ENCODE measurements at places on chromosomes 13 and 19. TPM values are rescaled to one million over a fixed set of nuclear protein-coding genes. Genes with fewer than 3 reads are reported as not detected.

GRCh38 chr13:99895444-99896368 lies 75.9 kb downstream of the ZIC5 start:
- H3K27ac ChIP-seq: no peak overlapping the region
- no peak for DNase-seq
- H3K27me3 ChIP-seq: no peaks in the 10 kb centered on the region
- H3K4me3 ChIP-seq: peak overlapping the region; percentile 54
- no peaks in the 10 kb centered on the region for H3K36me3 ChIP-seq
- peaks cover 19% of the 10 kb centered on the region for H3K4me1 ChIP-seq

- DNase-seq: no peak
- peaks cover 14% of the 10 kb centered on the region for H3K4me1 ChIP-seq
- H3K27ac ChIP-seq: no peak overlapping the region
- H3K36me3 ChIP-seq: no peaks in the 10 kb centered on the region
- H3K4me3 ChIP-seq: no peak overlapping the region
Measured at GRCh38 chr19:30662211-30662861, 290.2 kb downstream of the ZNF536 start.

DNA sequence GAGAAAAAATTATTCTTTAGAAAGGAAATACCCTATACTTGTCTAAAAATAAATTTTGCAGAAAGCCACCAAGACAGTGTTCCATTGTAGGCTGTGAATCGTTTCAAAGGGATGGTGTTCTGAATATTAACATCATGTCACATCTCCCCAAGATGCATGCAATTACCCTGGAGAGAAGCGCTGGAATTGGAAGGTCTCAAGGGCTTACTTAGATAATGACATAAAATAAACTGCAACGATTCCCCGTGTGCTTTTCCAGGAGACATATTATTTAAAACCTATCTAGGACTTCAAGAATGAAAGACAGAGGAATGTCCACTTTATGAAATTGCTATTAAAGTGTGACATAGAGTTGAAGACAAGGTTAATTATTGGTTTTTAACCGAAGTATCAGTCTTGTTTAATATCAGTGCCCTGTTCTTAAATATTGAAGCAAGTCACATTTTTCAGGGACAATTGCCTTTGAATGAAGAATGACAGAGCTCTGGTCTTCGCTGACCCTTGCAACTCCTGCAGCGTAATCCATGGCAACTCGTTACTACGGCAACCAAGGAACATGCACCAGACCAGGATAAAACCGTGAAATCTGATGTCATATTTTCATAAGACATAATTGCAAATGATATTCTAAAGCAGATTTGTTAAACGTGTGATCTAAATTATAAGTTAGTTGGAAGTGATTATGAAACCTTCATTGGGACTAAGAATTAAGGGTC lies 91.7 kb downstream of the EFNB2 start:
- no peaks in the 10 kb centered on the region for H3K36me3 ChIP-seq
- H3K4me3 ChIP-seq: no peak overlapping the region
- DNase-seq: no peak

GRCh38 chr13:113152984-113153809 lies 5.3 kb upstream of the PROZ start:
- H3K27me3 ChIP-seq: no peaks in the 10 kb centered on the region
- peak overlapping the region; percentile 80 for H3K27ac ChIP-seq
- DNase-seq: no peak
- no peaks in the 10 kb centered on the region for H3K36me3 ChIP-seq
- peak overlapping the region; percentile 50 for H3K4me3 ChIP-seq

DNA sequence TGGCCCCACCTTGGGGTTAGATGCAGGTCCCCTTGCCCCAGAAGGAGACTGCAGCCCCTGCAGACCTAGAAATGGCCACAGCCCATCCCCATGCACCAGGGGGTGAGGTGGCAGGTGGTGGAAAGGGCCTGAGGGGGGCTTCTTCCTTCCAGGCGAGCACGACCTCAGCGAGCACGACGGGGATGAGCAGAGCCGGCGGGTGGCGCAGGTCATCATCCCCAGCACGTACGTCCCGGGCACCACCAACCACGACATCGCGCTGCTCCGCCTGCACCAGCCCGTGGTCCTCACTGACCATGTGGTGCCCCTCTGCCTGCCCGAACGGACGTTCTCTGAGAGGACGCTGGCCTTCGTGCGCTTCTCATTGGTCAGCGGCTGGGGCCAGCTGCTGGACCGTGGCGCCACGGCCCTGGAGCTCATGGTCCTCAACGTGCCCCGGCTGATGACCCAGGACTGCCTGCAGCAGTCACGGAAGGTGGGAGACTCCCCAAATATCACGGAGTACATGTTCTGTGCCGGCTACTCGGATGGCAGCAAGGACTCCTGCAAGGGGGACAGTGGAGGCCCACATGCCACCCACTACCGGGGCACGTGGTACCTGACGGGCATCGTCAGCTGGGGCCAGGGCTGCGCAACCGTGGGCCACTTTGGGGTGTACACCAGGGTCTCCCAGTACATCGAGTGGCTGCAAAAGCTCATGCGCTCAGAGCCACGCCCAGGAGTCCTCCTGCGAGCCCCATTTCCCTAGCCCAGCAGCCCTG lies 4.2 kb upstream of the F10 start:
- H3K4me1 ChIP-seq: peaks cover 14% of the 10 kb centered on the region
- H3K27me3 ChIP-seq: peaks cover 13% of the 10 kb centered on the region
- H3K36me3 ChIP-seq: no peaks in the 10 kb centered on the region
- no peak for DNase-seq
- no peak overlapping the region for H3K27ac ChIP-seq
- H3K4me3 ChIP-seq: no peak overlapping the region

GRCh38 chr19:19081642-19082151 lies 17.9 kb downstream of the SLC25A42 start:
- H3K4me1 ChIP-seq: no peaks in the 10 kb centered on the region
- no peak overlapping the region for H3K27ac ChIP-seq
- DNase-seq: no peak
- H3K27me3 ChIP-seq: no peaks in the 10 kb centered on the region

The C3 gene
- 393 TPM for total RNA-seq

DNA sequence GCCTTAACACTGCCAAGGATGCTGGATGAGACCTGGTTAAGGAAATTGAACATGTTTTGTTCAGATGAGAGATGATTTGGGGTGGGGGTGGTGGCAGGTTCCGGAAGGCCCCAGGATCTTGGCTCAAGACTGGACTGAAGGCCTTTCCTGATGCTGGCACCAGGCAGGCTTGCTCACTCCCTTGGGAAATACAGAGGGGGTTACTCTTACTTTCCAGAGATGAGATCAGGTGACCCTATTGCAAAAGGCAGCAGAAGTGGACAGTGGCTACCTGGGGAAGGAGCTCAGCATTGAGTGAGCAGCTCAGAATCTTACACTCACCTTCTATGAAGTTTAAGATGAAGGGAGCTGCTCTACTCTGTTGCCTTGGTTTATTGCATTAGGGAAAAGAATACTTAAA lies 10.8 kb downstream of the GATAD2A start:
- peaks cover 4% of the 10 kb centered on the region for H3K36me3 ChIP-seq
- no peak overlapping the region for H3K27ac ChIP-seq
- H3K27me3 ChIP-seq: no peaks in the 10 kb centered on the region
- DNase-seq: no peak

DNA sequence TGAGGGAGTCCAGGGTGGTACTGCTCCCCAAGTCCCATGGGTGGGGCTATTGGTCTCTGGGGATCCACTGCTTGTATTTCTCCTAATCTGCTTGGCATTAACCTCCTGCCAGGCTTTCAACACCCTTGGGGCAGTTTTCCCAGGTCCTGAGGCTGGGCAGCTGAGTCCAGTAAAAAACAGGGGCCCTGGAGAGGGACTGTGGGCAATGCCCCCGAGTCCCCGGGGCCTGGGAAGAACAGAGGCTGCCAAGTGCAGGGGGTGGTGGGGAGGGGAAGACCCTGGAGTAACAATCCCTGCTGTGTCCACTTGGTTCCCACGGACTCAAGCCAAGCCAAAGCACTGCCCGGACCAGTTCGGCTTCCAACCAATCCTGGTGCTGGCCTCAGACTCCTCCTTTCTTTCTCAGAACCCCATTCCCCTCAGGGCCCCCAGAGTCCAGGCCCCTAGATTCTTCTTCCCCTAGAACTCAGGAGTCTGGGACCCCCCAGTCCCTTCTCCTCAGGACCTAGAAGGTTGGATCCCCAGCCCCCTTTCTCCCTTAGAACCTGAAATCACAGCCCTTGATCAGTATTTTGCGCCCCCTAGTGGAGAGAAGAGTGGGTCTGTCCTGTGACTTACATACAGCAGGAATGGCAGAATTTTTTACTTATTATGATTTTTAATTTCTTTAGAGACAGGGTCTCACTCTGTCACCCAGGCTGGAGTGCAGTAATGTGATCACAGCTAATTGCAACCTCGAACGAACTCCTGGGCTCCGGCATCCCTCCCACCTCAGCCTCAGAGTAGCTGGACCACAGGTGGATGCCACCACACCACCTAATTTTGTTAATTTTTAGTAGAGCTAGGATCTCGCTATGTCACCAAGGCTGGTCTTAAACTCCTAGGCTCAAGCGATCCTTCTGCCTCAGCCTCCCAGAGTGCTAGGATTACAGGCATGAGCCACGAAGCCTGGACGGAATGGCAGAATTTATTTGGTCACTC lies 3.7 kb upstream of the CLPTM1 start:
- H3K4me1 ChIP-seq: peaks cover 38% of the 10 kb centered on the region
- H3K27me3 ChIP-seq: no peaks in the 10 kb centered on the region
- DNase-seq: no peak
- H3K4me3 ChIP-seq: no peak overlapping the region
- no peak overlapping the region for H3K27ac ChIP-seq

DNA sequence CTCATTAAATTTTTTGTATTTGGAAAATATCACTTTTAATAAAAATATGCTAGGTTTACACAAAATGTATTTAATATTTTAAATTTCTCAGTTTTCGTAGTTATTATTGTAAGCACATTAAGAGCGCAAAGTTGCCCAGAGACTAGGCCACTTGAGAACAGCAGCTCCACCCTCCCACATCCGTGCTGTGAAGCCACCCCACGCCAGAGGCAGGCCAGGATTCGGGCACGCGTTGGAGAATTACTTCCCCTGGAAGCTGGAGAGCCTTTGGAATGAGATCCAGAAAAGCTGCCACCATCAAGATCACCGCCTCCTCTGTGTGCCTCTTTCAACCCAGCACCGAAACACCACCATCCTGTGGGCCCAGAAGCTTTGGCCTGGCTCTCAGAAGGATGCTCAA lies 41.0 kb upstream of the SPACA7 start:
- peaks cover 19% of the 10 kb centered on the region for H3K27me3 ChIP-seq
- no peak overlapping the region for H3K4me3 ChIP-seq
- H3K27ac ChIP-seq: no peak overlapping the region
- no peaks in the 10 kb centered on the region for H3K36me3 ChIP-seq

- H3K4me3 ChIP-seq: no peak overlapping the region
- H3K4me1 ChIP-seq: peaks cover 11% of the 10 kb centered on the region
- H3K27me3 ChIP-seq: no peaks in the 10 kb centered on the region
- H3K36me3 ChIP-seq: no peaks in the 10 kb centered on the region
- no peak overlapping the region for H3K27ac ChIP-seq
Measured at GRCh38 chr19:8215783-8216182, 6.6 kb downstream of the CERS4 start.

- H3K27me3 ChIP-seq: peaks cover 26% of the 10 kb centered on the region
- peak overlapping the region; percentile 72 for H3K27ac ChIP-seq
- no peaks in the 10 kb centered on the region for H3K36me3 ChIP-seq
Measured at GRCh38 chr19:35109395-35110112, 6.1 kb upstream of the FXYD3 start.

- no peaks in the 10 kb centered on the region for H3K27me3 ChIP-seq
- DNase-seq: no peak
- no peak overlapping the region for H3K4me3 ChIP-seq
- no peaks in the 10 kb centered on the region for H3K4me1 ChIP-seq
- no peaks in the 10 kb centered on the region for H3K36me3 ChIP-seq
- H3K27ac ChIP-seq: no peak overlapping the region
Measured at GRCh38 chr19:4776436-4777211, 14.9 kb upstream of the FEM1A start.

- H3K27me3 ChIP-seq: no peaks in the 10 kb centered on the region
- peak overlapping the region; percentile 7 for H3K4me3 ChIP-seq
- no peaks in the 10 kb centered on the region for H3K36me3 ChIP-seq
- DNase-seq: no peak
- peaks cover 71% of the 10 kb centered on the region for H3K4me1 ChIP-seq
Measured at GRCh38 chr13:111184458-111185401, 69.6 kb downstream of the ARHGEF7 start.

GRCh38 chr13:26377038-26377437 lies 123.1 kb downstream of the CDK8 start:
- no peak for DNase-seq
- no peak overlapping the region for H3K27ac ChIP-seq
- no peaks in the 10 kb centered on the region for H3K27me3 ChIP-seq
- H3K4me3 ChIP-seq: no peak overlapping the region
- no peaks in the 10 kb centered on the region for H3K4me1 ChIP-seq

The PCDH8 gene
- total RNA-seq: not detected

The CYP4F2 gene
- not detected for total RNA-seq

- no peaks in the 10 kb centered on the region for H3K27me3 ChIP-seq
- no peak overlapping the region for H3K27ac ChIP-seq
- no peak for DNase-seq
- H3K4me1 ChIP-seq: no peaks in the 10 kb centered on the region
- H3K36me3 ChIP-seq: peaks cover 96% of the 10 kb centered on the region
- no peak overlapping the region for H3K4me3 ChIP-seq
Measured at GRCh38 chr13:102642475-102642874, 45.7 kb downstream of the TPP2 start.

DNA sequence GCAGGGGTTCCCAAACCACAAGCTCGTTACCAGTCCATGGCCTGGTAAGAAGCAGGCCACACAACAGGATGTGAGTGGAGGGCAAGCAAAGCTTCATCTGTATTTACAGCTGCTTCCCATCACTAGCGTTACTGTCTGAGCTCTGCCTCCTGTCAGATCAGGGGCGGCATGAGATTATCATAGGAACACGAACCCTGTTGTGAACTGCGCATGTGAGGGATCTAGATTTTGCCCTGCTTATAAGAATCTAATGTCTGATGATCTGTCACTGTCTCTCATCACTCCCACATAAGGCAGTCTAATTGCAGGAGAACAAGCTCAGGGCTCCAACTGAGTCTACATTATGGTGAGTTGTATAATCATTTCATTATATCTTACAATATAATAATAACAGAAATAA lies 677.4 kb upstream of the SLITRK6 start:
- no peak overlapping the region for H3K4me3 ChIP-seq
- H3K36me3 ChIP-seq: no peaks in the 10 kb centered on the region
- no peak overlapping the region for H3K27ac ChIP-seq
- no peak for DNase-seq
- H3K4me1 ChIP-seq: no peaks in the 10 kb centered on the region

GRCh38 chr13:113724780-113725315 lies 34.2 kb upstream of the TMEM255B start:
- peak overlapping the region; percentile 61 for H3K4me3 ChIP-seq
- H3K27ac ChIP-seq: peak overlapping the region; percentile 44
- DNase-seq: no peak
- H3K27me3 ChIP-seq: no peaks in the 10 kb centered on the region
- peaks cover 36% of the 10 kb centered on the region for H3K4me1 ChIP-seq
- no peaks in the 10 kb centered on the region for H3K36me3 ChIP-seq
